ENCODE measurements at places on chromosomes 16 and 17.

DNA sequence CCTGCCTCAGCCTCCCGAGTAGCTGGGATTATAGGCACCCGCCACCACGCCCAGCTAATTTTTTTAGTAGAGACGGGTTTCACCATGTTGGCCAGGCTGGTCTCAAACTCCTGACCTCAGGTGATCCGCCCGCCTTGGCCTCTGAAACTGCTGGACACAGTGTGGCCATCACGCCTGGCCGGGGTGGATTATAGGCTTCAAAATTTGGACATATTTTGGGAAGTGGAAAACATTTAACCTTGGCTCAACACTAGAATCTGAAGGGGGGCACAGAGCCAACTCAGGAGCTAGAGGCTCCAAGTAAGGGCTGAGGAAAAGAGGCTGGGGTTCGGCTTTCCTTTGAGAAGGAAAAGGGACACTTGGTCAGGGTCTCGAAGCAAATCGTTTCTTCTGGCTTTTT lies 2.2 kb upstream of the CDK5R1 start:
- no peak for DNase-seq

GRCh38 chr17:6514371-6514770 lies 42.0 kb downstream of the PITPNM3 start:
- DNase-seq, result no peak

DNA sequence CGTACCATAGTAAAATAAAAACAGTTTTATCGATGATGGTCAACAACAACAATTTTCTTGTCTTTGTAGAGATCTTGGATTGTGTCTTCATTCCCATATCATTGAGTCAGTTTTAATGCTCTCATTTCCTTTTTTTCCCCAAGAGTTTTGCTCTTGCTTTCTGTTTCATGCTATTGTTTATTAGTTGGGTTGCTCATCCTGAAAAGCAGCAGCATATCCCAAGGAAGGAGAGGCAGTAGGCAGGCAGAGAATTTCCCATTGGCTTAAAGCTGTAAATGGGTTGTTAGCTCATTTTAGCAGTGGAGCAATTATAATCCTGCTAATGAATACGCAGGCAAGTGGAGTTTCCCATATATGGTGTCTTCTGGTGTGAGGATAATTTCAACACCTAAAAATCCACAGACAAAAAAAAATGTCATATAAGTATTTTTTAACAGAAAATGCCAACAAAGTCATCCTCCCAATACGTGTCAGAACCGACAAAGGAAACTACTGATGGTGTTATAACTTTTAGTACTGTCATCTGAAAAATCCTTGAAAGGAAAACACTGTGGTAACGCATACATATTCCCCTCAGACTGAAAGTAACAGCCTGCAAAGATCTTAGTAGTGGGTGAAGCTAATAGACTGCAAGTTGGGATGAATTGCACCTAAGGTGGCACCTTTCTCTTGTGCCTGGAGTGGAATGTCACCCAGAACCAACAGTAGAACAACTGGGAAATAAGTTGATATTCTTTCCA lies 218.3 kb downstream of the FTO start:
- no peak for DNase-seq

DNA sequence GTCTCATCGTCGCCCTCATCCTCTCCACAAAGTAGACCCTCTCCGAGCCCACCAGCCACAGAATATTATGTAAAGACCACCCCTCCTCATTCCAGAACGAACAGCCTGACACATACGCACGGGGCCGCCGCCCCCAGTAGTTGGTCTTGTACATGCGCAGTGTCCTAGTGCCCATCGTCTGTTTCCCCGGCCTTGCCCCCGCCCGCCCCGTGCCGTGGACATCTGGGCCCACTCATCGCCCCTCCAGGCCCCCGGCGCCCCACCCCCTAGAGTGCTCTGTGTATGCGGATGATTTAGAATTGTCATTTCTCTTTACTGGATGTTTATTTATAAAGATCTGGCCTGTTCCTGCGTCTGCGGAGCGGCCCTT lies 475 bp upstream of the AMDHD2 start:
- DNase-seq, result no peak

DNA sequence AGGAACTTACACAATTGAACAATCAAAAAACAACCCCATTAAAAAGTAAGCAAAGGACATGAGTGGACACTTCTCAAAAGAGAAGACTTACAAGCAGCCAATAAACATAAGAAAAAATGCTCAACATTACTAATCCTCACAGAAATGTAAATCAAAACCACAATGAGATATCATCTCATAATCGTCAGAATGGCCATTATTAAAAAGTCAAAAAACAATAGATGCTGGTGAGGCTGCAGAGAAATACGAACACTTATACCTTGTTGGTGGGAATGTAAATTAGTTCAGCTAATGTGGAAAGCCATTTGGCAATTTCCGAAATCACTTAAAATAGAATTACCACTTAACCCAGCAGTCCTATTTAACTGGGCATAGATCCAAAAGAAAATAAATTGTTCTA lies 301.9 kb upstream of the KCNJ16 start:
- no peak for DNase-seq

GRCh38 chr17:54948380-54948779 lies 20.1 kb downstream of the COX11 start:
- DNase-seq, result no peak

- no peak for DNase-seq
Observed at GRCh38 chr17:35730400-35731005, 936 bp upstream of the RASL10B start.

DNA sequence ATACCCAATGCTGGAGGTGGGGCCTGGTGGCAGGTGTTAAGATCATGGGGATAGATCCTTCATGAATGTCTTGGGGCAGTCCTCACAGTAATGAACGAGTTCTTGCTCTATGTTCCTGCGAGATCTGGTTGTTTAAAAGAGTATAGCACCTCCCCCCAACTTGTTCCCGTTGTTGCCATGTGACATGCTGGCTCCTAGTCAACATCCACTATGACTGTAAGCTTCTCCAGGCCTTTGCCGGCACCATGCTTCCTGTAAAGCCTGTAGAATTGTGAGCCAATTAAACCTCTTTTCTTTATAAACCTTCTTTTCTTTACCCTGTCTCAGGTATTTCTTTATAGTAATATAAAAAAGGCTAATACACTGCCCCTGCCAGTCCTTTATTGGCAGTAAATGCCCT lies 33.3 kb downstream of the RANBP10 start:
- DNase-seq, result no peak

- DNase-seq, result no peak
Observed at GRCh38 chr17:42000413-42001133, 16.7 kb downstream of the DNAJC7 start.

GRCh38 chr17:19551165-19551564 lies 17.5 kb downstream of the SLC47A1 start:
- DNase-seq, result no peak

- DNase-seq, result peak; percentile 10
Observed at GRCh38 chr16:10181196-10182162, 749 bp downstream of the GRIN2A start.

DNA sequence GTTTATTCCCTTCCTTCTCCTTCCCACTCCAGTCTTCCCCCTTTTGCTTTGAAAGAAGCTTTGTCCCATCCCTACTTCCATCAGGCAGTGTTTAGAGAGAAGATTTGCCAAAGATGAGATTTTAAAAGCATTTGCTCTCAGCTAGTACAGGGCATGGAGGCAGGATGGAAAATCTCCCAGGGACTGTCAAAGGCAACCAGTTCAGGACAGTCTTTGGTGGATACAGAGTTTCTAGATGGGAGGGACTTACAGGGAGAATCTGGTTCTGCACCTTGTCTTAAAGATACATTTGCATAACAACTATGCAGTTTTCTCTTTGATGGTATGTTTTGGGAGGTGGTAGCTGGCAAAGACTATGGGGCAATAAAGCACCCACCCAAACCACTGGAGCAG lies 26.2 kb downstream of the CHD9 start:
- no peak for DNase-seq

- DNase-seq, result no peak
Observed at GRCh38 chr16:65392806-65393565, 271.1 kb upstream of the CDH11 start.

- no peak for DNase-seq
Observed at GRCh38 chr17:70558821-70559220, 389.5 kb downstream of the KCNJ2 start.

GRCh38 chr16:10870137-10870776 lies 6.7 kb upstream of the CIITA start:
- no peak for DNase-seq
